ENCODE measurements at places on chromosomes 1 and 21.

DNA sequence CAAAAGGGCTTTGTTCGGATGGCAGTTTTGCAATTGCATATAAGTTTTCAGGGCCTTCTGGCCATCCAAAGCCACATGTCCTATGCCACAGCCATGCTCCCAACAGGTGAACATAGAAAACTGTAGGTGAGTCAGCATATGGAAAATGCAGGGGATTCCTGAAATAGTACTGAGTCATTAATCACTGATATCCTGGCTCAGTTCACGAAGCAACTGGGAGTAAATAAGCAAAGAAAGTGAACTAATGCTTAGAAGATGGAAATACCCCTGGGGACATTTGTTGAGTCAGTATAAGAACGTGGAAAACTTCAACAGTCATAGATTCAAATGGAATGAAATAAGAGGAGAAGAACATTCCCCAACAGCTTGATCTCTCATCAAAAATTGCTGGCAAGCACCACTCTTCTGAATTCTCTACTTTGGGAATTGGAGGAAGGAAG is 148.9 kb upstream of the RUNX1 start:
- DNase-seq: no peak

- DNase-seq: no peak
Measured at GRCh38 chr1:7248549-7249199, 463.4 kb downstream of the CAMTA1 start.

DNA sequence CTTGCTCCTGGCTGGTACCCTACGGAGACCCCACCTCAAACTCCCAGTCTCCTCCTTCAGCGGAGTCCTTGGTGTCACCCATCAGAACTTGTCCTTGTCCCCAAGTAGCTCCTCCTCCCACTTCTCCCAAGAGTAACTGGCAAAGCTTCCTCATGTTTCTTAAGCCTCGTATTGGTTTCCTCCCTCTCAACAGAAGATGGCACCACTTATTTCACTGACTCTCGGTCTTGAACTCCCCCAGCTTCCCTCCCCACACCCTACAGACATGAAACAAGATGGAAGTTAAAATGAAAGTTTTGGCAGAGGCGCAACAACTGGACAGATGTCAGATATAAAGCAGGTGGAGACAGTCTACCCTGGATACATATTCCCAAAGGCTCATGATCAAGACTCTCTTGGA is 13.4 kb downstream of the RAB7B start:
- DNase-seq: no peak

DNA sequence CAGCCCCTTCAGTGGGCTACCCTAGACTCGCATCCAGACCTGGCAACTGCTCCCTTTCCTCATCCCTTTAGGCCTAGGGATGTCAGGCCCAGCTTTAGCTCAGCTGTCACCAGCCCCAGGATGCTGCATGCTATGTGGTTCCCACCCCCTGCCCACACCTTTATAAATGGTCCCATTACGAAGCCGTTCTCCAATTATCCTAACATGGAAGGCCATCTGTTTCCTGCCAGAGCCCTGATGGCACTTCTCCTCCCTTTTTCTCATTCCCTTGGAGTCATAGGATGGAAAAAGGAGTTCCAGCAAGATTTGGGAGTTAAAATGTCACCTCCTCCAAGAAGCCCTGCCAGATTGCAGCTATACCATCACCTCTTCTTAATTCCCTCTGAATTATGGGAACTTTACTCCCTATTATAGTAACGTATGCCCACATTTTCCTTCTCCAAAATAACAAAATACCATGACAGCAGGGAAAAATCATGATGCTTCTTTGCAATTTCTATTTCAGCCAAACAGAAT is 205.0 kb upstream of the GRIK3 start:
- DNase-seq: no peak

DNA sequence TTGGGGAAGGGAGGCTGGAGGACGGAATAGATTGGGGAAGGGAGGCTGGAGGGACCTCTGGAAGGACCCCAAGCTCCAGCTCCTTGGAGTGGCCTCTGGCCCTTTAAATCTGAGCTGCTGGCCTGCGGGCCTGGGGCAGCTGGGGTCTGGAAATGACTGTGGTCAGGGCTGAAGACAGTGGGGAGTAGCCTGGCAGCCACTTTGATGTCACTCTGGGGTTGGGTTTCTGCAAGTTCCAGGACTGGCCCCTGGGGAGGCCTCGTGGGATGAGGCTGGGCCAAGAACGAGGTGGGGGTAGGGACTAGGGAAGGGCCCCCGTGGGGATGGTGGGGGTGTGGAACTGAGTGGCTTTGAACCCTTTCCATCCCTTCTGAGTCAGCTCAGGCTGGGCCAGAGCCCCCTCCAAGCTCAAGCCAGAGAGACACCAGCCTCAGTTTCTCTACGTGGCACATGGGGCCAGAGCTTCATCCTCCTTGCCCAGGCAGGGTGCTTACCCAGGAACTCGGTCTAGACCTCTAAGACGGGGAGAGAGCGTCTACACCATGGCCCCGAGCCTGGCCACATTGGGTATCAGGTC is 59.7 kb downstream of the ALPL start:
- DNase-seq: no peak

- no peak for DNase-seq
Measured at GRCh38 chr1:44820328-44821239, 12.3 kb downstream of the BTBD19 start.

DNA sequence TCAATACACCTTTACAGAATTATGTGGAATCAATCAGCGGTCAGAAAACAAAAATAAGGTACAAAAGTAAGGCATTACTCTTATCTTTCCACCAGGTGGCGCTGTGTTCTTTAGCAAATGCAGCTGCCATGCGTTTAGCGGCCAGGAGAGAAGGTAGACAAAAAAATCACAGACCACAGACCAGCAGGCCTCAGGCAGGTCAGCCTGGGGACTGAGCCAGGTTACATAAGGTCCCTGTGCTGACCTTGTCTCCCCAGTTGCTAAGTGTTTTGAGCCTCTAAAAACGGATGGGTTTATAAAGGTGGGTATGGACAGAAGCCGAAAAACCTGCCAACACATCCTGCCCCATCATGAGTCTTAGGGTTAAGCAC is 2.8 kb downstream of the RGS16 start:
- no peak for DNase-seq

- no peak for DNase-seq
Measured at GRCh38 chr1:21573971-21574465, 64.8 kb downstream of the ALPL start.

DNA sequence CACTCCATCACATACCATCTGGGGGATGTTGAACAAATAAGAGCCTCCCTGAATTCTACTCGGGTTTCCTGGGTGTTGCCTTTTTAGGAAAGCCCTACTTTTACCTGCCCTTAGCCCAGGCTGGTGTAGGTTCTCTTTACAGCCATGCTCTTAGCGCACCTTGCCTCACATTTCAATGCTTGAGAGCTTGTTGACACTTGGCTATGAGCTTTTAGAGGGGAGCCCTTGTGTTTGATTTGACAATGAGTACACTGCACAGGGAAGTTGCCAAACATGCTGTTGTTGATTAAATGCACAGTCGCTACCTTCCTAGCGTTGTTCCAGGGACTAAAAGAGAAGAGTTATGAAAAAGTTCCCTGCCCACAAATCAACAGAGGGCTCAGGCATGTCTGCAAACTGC is 103.8 kb downstream of the TRABD2B start:
- no peak for DNase-seq
